ENCODE measurements at places on chromosomes 2 and 18. TPM values are rescaled to one million over a fixed set of nuclear protein-coding genes. Genes with fewer than 3 reads are reported as not detected.

GRCh38 chr2:37590119-37590571, 81.3 kb downstream of the CDC42EP3 start:
- peak; percentile 33 for DNase-seq

DNA sequence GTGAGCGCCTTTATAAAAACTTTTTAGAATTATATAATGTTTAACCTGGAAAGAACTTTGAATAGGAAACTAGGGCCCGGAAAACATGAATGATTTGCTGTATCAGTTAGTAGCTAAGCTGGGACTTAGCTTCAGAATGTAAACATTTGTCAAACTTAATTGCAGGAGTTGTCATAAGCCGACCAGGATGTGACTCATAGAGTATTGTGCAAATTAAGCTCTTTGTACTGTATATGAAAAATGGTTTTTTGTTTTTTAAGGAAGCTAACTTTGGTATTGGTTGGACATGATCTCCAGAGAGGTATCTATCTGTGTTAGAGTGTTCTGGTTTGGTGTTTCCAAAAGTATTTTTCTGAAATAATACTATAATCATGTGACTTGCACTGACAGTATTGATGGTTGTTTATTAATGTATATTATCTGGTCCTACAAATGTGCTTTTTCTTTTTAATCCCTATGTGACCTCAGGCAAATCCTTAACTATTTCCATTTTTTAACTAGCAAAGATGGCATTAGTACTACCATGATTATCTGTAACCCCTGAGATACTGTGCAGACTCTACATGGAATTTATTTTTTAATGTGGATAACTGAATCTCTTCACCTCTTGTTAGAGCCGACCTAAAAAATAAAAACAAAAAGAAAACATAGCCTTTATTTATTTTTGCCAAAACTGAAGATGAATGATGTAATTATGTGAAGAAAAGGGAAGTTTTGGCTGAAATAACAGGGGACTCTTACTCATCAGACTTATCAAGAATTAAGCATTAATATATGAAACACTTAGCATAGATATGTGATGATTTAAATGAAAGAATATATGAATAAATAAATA, 11.7 kb downstream of the YIPF4 start:
- no peak for DNase-seq

- no peak for DNase-seq
These were observed 417 bp downstream of the IL1B start for GRCh38 chr2:112836163-112836560.

DNA sequence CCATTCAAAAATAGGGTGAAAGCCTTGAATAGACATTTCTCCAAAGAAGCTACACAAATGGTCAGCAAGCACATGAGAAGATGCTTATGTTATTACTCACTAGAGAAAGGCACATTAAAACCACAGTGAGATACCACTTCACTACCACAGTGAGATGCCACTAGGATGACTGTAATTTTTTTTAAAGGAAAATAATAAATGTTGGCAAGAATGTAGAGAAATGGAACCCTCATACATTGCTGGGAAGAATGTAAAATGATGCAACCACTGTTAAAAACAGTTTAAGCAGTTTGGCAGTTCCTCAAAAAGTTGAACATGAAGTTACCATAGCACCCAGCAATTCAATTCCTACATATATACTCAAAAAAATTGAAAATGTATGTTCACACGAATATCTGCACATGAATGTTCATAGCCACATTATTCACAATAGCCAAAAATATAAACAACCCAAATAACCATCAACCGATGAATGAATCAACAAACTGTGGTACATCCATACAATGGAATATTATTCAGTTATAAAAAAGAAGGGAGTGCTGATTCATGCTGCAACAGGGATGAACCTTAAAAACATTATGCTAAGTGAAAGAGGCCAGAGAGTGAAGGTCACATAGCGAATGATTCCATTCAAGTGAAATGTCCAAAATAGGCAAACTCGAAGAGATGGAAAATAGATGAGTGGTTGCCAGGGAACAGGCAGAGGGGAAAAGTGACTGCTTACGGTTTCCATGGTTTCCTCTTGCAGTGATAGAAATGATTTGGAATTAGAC, 156.2 kb upstream of the NDUFV2 start:
- no peak for DNase-seq

DNA sequence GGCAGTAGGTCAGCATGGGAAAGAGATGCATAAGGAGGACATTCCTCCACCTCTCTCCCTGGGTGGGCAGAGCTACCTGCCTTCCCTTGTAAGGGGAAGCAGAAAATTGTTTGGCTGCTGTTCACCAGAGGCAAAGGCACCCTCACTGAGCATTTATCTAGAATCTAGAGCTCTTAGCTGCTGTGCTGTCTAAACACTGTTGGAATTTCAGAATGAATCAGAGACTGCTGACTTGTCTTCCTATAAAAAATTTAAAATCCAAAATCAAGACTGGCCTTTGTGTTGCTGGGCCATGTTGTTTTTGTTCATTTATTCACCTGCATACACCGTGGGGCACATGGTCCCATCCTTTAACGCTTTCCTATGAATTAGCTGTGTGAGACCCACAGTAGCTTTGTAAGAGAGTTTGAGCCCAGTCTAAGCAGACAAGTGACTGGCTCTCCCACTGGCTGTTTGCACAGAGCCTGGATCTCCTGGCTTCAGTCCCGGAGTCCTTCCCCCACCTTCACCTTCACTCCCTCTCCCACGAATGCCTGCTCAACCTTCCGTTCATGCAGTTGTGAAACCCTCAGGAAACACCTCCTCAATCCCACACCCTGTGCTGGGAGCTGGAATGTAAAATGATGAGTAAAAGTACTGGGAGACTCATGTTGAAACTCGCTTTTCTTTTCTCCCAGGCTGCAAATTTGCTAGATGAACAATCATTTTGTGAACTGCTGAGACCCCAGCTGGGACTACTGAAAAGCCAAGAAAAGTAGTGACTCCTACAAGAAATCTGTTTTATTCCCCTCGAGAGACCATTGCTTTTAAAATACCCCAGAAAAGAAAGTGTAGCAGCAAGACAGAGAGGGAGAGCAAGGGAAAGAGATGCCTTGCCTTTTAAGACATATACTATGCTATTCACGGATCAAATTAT, 76.2 kb downstream of the FAM168B start:
- DNase-seq: no peak

DNA sequence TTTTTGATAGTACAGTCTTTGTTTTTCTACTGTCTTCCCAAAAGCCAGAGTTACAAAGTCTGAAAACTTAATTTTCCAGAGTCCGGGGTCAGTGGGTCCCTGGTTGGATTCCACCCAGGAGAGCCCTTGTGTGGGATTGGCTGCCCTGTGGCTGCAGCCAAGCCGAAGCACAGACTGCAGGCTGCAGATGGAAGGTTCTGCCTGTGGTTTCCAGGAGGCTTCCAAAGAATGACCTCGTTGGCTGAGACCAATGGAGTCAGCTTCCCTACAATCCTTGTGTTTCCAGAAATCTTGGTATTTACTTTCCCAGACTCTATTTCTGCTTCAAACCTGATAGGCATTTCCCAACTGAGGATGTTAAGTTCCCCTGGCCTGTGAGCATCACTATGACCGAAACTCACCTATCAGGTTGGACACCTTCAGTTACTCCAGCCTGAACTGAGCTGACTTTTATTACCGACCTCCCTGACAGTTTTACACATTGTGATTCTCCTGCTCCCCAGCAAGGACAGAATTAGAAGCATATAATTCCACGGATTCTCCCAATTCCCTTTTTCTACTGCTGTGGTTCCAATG, 117.5 kb upstream of the CCDC68 start:
- no peak for DNase-seq

DNA sequence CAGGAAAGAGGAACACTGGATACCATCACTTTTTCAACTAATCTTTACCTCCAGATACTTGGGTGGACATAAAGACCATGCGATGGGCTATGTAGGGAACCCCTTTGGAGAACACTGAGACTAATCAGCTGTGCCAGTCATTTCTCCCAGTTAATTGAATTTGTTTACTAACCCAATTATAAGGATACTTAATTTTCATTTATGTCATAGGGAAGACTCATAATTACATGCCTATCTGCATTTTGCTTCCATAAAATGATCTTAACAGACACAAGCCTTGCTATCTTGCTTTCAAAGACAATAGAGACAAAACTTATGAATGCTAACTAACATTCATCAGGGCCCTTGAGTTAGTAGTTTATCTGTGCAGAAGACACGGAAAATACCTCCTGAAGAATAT, 68.9 kb upstream of the CAVIN2 start:
- no peak for DNase-seq

POU3F3 gene
- total RNA-seq: 0.59 TPM

CFAP210 gene
- 0.30 TPM for total RNA-seq

ANKRD53 gene
- 2.1 TPM for total RNA-seq
